Lower lobe of right lung (tissue), 2 donors: ENCODE measurements at places on chromosomes 11 and 22. TPM values are rescaled to one million over a fixed set of nuclear protein-coding genes. Genes with fewer than 3 reads are reported as not detected.

DNA sequence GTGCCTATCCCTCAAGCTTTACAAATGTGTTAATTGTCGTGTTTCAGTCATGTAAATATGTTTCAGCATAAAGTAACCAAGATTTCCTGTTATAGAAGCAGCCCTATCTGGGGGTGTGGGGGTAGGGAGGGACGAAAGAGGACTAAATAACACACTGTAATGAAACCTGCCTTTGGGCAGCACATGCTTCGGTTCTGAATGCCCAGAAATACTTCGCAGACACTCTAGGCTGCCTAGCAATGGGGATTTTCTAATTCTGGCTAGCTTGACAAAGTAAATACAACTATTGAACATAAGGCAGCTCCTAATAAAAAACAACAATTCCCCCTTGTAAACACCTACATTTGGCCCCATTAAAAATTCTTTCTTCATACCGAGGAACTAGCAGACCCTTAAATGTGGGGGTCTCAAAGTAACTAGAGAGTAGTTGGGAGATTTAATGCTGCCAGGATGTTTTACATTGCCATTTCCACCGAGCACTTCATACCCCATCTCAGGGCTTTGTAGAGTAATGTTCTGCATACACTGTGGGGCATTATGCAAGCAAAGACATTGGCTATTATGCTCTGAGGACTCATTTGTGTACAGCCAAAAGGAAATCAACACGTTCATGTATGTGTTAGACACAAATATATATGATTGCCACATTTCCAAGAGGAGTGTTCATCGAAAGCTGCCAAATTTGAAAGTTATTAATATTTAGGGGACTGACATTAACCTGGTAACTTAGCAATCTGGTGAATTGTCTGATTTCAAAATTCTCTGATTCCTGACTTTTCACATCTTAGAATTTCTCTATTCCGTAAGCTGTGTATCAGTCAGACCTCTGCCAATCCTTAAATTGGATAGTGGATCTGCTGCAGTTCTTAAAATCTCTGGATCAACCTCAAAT lies 42.1 kb downstream of the PAX6 start:
- no peak overlapping the region for H3K27ac ChIP-seq
- no peaks in the 10 kb centered on the region for H3K27me3 ChIP-seq
- no peaks in the 10 kb centered on the region for H3K36me3 ChIP-seq
- no peaks in the 10 kb centered on the region for H3K4me1 ChIP-seq
- no peak overlapping the region for H3K4me3 ChIP-seq

- H3K36me3 ChIP-seq = no peaks in the 10 kb centered on the region
- H3K27ac ChIP-seq = peak overlapping the region; percentile 28
- H3K27me3 ChIP-seq = no peaks in the 10 kb centered on the region
- peaks cover 25% of the 10 kb centered on the region for H3K4me1 ChIP-seq
These were observed 392.2 kb downstream of the ETS1 start for GRCh38 chr11:128195057-128195751.

Gene CCDC87
- total RNA-seq = 0.50 TPM

GRCh38 chr11:103202048-103202651 lies 92.9 kb downstream of the DYNC2H1 start:
- H3K4me1 ChIP-seq = no peaks in the 10 kb centered on the region
- H3K36me3 ChIP-seq = peaks cover 52% of the 10 kb centered on the region
- H3K27ac ChIP-seq = no peak overlapping the region
- no peak for DNase-seq
- no peak overlapping the region for H3K4me3 ChIP-seq

- no peak for DNase-seq
- H3K27ac ChIP-seq = no peak overlapping the region
- H3K4me1 ChIP-seq = peaks cover 26% of the 10 kb centered on the region
- no peak overlapping the region for H3K4me3 ChIP-seq
These were observed 19.9 kb downstream of the TRIM44 start for GRCh38 chr11:35682230-35683173.

Gene MMP7
- 7.1 TPM for total RNA-seq

GRCh38 chr11:13923182-13923581 lies 39.3 kb upstream of the SPON1 start:
- H3K4me3 ChIP-seq = no peak overlapping the region
- DNase-seq = no peak
- H3K4me1 ChIP-seq = peaks cover 14% of the 10 kb centered on the region
- no peaks in the 10 kb centered on the region for H3K36me3 ChIP-seq

Gene C11orf42
- not detected for total RNA-seq

Gene C11orf86
- total RNA-seq = not detected

Gene DBX1
- not detected for total RNA-seq

DNA sequence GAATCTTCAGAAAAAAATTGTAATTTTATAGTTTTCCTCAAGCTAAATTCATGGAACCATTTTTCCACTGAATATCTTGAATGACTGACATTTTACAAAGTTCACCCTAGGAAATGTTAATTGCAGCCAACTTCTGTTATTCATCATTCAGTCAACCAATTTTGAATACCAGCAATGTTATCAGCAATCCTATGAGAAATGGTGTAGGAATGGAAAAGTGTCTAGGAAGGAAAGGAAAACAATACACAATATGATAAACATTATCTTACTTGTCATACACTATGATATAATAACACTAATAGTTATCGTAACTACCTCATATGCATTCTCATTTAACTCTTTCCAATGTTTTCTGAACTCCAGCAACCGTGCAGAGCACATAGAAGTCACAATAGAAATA lies 790.5 kb upstream of the LRRC4C start:
- H3K4me3 ChIP-seq = no peak overlapping the region
- DNase-seq = no peak
- H3K36me3 ChIP-seq = no peaks in the 10 kb centered on the region
- H3K4me1 ChIP-seq = no peaks in the 10 kb centered on the region
- no peaks in the 10 kb centered on the region for H3K27me3 ChIP-seq

DNA sequence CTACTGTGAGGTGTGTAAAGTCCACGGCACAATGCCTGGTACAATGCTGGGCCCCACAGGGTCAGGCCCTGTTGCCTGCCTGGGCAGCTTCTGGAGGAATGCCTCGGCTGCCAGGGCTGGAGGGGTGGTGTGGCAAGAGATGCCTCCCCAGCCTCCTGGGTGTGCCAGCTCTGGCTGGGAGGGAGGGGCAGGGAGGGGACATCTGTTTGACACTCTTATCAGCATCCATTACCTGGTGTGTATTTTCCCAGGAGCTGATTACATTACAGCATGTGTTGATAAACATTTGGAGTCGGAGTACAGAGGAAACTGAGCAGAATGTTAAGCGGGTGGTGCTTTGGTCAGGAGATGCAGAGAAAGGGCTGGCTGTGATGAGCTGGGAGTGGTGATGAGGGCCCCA lies 11.0 kb upstream of the NECTIN1 start:
- no peak overlapping the region for H3K27ac ChIP-seq
- peaks cover 12% of the 10 kb centered on the region for H3K4me1 ChIP-seq
- H3K36me3 ChIP-seq = no peaks in the 10 kb centered on the region
- no peak for DNase-seq
- no peak overlapping the region for H3K4me3 ChIP-seq

DNA sequence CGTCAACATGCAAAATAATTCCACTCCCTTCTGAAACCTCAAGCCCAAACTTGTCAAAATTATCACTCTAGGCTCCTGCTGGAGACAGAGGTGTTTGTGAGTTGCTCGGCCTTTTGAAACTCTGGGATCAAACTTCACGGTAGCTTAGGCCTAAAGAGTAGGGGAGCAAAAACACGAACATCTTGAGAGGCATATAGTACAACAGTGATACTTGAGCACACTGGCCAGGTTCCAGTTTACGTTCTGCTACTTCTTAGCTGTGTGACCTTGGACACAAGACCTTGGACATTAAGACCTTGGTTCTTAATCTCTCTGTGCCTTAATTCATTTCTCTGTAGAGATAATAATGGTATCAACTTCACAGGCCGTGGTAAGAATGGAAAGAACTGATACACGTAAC lies 123.5 kb upstream of the LMO1 start:
- no peaks in the 10 kb centered on the region for H3K36me3 ChIP-seq
- H3K27ac ChIP-seq = no peak overlapping the region
- peaks cover 8% of the 10 kb centered on the region for H3K4me1 ChIP-seq
- H3K27me3 ChIP-seq = no peaks in the 10 kb centered on the region

- H3K27ac ChIP-seq = no peak overlapping the region
- no peak for DNase-seq
- H3K36me3 ChIP-seq = peaks cover 57% of the 10 kb centered on the region
- H3K4me3 ChIP-seq = no peak overlapping the region
These were observed 6.2 kb downstream of the TRPT1 start for GRCh38 chr11:64219755-64220154.

Gene HTR3B
- not detected for total RNA-seq

DNA sequence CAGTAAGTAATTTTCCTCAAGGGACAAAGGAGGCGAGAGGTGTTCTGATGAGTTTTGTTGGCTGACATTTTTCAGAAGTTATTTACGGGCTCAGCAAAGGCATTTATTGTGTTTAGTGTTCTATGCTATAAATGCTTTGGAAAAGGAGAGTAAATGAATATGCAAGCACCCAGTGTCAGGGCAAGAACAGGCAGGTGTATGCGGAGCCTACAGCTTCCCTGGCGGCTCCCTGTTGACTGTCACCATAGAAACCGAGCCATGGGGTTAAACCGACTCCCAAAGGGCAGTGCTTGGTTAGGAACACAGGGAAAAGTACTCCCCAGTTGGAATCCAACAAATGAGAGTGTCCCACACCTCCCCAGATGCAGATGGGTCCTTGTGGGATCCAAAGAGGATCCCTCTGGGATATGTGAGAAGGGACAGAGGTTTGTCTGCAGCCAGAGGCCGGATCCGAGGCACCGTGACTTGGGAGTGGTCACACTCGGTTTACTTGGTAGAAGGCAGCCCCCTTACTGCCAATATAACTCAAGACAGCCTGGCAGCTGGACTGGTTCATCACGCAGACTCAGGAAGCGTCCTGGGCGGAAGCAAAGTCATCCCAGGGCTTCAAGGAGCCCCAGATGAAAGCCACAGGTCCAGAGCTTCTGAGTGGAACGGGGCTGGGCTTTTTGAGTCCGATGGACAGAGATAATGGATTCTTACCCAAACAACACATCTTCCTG lies 329.7 kb downstream of the CTTN start:
- no peak overlapping the region for H3K4me3 ChIP-seq
- no peak overlapping the region for H3K27ac ChIP-seq
- peak; percentile 24 for DNase-seq
- H3K4me1 ChIP-seq = no peaks in the 10 kb centered on the region
- no peaks in the 10 kb centered on the region for H3K27me3 ChIP-seq
- H3K36me3 ChIP-seq = no peaks in the 10 kb centered on the region

DNA sequence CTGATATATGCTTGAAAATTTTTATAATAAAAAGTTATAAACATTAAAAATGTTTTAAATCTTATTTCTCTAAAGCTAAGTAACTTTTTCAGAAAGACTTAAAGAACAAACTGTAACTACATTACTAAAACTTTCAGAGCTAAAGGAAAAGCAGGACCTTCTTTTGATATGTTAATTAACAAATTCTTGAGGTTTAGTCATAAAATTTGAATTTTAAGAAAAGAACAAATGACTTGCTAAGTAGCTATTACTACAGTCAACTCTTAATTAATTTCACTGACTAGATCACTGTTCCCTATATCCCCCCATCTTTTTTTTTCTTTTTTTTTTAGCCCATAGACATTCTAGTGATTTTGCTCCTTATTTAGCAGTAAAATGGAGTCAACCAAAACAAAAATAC lies 344.4 kb downstream of the LRRC4C start:
- no peak overlapping the region for H3K4me3 ChIP-seq
- no peaks in the 10 kb centered on the region for H3K4me1 ChIP-seq
- H3K36me3 ChIP-seq = no peaks in the 10 kb centered on the region
- H3K27me3 ChIP-seq = no peaks in the 10 kb centered on the region

GRCh38 chr11:45725776-45726492 lies 60.5 kb upstream of the CHST1 start:
- H3K4me3 ChIP-seq = no peak overlapping the region
- H3K36me3 ChIP-seq = no peaks in the 10 kb centered on the region
- H3K4me1 ChIP-seq = no peaks in the 10 kb centered on the region
- no peak overlapping the region for H3K27ac ChIP-seq

Gene OR5A1
- total RNA-seq = not detected

GRCh38 chr22:18078329-18079041 lies 695 bp downstream of the PEX26 start:
- peak overlapping the region; percentile 86 for H3K27ac ChIP-seq
- H3K27me3 ChIP-seq = no peaks in the 10 kb centered on the region
- peak; percentile 70 for DNase-seq
- H3K4me1 ChIP-seq = peaks cover 24% of the 10 kb centered on the region
- H3K4me3 ChIP-seq = peak overlapping the region; percentile 99

DNA sequence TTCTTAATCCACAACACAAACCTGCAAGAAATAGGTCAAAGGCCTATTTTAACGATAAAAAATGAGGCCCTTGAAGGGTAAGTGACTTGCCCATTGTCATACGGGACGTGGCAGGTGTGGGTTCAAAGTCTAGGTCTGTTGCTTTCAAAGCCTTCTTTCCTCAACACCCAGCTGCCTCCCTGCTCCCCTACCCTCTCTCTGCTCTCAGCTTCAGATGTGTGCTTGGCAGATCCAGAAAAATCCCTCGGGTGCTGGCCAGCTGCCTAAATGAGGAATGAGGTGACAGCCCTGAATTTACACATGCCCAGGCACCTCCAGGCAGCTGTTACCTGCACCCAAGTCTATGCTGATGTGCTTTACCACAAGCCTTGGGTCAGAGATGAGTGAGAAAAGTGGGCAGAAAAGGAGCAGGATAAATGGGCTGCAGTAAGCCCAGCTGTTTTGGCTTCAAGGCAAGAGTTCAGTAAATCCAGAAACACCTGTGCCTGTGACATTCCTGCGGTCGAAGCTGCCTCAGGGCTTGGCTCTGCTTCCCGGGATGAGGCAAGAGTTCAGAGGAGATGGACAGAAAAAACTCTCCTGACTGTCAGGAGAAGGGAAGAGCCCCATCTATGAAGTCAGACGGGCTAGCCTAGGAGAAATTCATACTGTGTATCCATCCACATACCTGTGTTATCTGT lies 49.9 kb upstream of the LDLRAD3 start:
- peaks cover 6% of the 10 kb centered on the region for H3K27me3 ChIP-seq
- no peak overlapping the region for H3K4me3 ChIP-seq
- no peak for DNase-seq
- no peaks in the 10 kb centered on the region for H3K4me1 ChIP-seq

DNA sequence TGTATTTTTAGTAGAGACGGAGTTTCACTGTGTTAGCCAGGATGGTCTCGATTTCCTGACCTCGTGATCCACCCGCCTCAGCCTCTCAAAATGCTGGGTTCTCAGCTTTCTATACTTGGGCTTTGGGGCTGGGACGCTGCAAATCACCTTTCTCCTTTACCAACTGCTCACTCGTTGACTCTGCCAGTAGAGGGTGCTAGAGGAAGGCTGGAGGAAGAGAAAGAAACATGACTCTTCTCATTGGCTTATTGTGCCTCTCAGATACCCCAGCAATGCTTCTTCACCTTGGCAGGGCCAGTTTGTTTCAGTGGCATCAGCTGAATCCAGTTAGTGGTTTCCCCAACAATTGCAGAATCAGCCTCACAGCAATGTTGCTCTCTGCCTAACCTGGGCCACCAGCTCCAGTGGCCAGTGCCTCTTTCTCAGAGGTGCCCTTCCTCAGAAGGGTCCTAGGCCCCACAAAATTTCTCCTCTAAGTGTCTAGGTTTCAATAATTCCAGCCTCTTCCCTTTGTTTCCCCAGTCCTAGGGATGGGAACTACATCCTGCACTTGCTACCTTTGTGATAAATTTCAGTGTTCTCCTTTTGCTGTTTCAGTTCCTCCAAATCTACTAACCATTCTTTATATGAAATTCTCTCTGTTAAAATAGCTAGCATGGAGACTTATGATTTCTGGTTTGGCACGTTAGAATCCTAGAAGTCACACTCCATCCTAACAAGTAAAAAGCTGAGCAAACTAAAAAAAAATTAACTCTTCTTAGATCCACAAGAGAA lies 71.5 kb upstream of the VSTM5 start:
- no peaks in the 10 kb centered on the region for H3K4me1 ChIP-seq
- H3K4me3 ChIP-seq = no peak overlapping the region
- no peaks in the 10 kb centered on the region for H3K27me3 ChIP-seq
- H3K27ac ChIP-seq = no peak overlapping the region
- DNase-seq = no peak
